ENCODE measurements at places on chromosomes 16 and 17. TPM values are rescaled to one million over a fixed set of nuclear protein-coding genes. Genes with fewer than 3 reads are reported as not detected.

The SPNS3 gene
- total RNA-seq, result not detected

The EXOC7 gene
- total RNA-seq, result 127 TPM

The PRSS22 gene
- not detected for total RNA-seq

The TMEM235 gene
- not detected for total RNA-seq

The RHBDL3 gene
- 0.49 TPM for total RNA-seq

The CCL7 gene
- not detected for total RNA-seq

The SENP3 gene
- total RNA-seq, result 66.4 TPM

The NGFR gene
- 0.12 TPM for total RNA-seq

The GSG1L gene
- total RNA-seq, result not detected

The SOCS7 gene
- 21.6 TPM for total RNA-seq

The TSPAN10 gene
- total RNA-seq, result 1.9 TPM

The TEX14 gene
- total RNA-seq, result under 0.01 TPM

The KRT12 gene
- not detected for total RNA-seq

The TPSG1 gene
- total RNA-seq, result not detected

The CACNG1 gene
- total RNA-seq, result not detected

The RNF112 gene
- 9.1 TPM for total RNA-seq

The E4F1 gene
- 33.3 TPM for total RNA-seq

The CCDC78 gene
- 2.8 TPM for total RNA-seq

The GPR142 gene
- not detected for total RNA-seq

The XYLT1 gene
- 42.3 TPM for total RNA-seq

The KRT32 gene
- total RNA-seq, result not detected

The NUDT16L1 gene
- total RNA-seq, result 15.6 TPM

The CCNF gene
- total RNA-seq, result 6.7 TPM

The DNAH17 gene
- 0.16 TPM for total RNA-seq

The NPIPA5 gene
- total RNA-seq, result 0.36 TPM
